ENCODE measurements at places on chromosomes 7 and 10.

DNA sequence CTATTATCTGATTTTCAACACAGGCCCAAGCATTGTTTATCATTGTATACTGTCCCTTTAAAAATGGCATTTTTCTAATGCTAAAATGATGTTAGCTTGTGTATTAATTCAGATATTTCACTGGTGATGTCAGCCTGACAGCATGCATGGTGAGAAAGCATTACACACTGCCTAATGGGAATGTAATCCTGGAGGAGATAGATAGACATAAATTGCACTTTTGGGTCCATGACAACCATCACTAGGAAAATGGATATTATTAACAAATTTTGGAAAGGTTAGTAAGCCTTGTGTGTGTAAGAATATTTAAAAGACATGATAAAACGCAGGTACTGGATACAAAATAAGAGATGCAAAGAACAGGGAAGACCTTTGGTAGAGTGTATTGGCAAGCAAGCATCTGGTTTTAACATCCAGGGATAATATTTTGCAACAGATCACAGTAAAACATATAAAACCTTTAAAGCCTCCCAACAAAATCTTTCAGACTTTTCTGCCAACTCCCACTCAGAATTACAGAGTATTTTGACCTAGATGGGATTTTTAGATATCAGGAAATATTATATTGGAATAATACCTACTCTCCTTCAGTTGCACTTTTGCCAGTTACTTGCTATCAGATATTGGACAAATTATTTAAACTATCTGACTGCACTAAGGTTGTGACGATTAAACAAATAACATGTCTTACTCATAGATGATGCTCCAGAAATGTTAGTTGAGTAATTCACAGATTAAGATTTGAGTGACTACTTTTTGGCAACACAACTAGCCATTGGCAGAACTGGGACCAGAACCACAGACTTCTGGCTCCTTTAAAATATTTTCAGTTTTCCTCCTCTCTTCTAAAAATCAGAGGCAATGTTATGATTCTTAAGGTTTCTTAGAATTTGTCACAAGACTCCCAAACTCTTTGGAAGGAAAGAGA, 291.6 kb upstream of the SEMA3C start:
- H3K4me3 ChIP-seq = no peak overlapping the region
- DNase-seq = no peak
- H3K27ac ChIP-seq = no peak overlapping the region
- no peaks in the 10 kb centered on the region for H3K36me3 ChIP-seq
- no peaks in the 10 kb centered on the region for H3K27me3 ChIP-seq

DNA sequence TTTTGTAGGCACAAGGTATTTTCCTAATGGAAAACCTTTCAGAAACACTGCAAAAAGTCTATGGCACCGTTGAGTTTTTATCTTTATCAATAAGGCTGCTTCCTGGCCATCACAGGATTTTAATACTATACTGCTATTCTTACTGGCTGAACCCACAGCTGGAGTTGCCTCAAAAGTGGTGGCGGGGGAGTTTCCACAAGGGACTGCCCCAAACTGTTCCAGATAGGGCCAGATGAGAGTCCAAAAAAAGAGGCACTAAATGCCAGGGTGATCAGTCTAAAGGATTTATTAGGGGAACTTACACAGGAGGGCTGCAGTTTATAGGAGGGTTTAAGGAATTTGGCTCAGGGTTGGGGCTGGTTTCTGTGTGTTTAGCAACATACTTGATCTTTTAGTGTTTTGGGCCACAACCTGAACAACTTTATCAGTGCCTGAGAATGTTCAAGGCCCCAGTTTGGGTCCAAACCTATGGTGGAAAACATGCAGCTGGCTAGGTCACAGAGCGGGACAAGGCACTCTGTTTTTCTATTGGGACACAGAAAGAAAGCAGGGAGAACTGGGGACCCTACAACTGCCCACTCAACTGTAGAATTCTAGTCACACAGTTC, 41.4 kb downstream of the STAM start:
- no peak overlapping the region for H3K4me3 ChIP-seq
- H3K36me3 ChIP-seq = peaks cover 20% of the 10 kb centered on the region
- peak overlapping the region; percentile 26 for H3K27ac ChIP-seq

- peak overlapping the region; percentile 42 for H3K27ac ChIP-seq
- H3K27me3 ChIP-seq = no peaks in the 10 kb centered on the region
- peaks cover 27% of the 10 kb centered on the region for H3K4me1 ChIP-seq
- peak; percentile 64 for DNase-seq
- peaks cover 2% of the 10 kb centered on the region for H3K36me3 ChIP-seq
Observed at GRCh38 chr7:51121931-51122425, 194.6 kb downstream of the COBL start.

DNA sequence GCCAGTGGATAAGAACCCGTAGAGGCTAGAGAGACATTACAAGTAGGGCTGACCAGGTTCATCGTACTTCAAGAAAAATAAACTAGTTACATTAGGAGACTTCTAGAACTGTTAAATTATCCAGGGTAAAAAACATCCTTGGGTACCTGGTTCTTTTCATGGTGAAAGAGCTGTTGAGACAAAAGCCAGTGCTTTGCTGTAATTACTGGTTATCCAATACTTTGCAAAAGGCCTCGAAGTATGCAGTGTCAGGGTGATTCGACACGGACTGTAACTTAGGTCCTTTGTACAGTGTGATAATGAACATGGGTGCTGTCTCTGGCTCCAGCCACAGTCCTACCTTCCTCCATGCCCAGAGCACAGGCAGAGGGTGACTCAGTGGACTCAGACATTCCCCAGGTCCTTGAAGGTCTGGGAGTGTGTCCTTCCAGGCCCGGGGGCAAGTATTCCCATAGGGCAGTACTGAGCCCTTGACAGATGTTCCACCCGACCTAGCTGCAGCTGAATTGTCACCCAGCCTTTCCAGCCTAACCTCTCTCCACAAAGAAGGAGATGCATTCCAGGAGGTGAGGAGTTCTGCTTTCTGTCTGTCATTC, 123.6 kb upstream of the TMEM72 start:
- no peaks in the 10 kb centered on the region for H3K4me1 ChIP-seq
- DNase-seq = no peak
- no peak overlapping the region for H3K4me3 ChIP-seq
- no peak overlapping the region for H3K27ac ChIP-seq

DNA sequence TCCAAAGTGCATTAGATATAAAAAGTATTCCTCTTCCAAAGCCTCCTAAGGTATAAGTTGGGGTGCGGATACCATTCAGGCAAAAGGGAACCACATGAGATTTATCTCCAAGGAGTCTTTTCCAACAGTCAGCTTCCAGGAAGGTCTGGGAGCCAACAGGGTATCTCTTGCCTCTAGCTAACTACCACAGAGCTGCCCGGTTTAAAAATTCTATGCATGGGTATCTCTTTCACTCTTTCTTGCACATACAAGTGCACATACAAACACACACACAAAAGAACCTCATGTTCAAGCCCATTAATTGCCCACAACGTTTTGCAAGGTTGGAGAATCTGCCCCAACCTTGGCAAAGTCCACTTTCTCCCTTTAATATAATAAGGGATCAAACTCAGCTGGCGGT, 80.7 kb downstream of the CDK6 start:
- H3K36me3 ChIP-seq = peaks cover 78% of the 10 kb centered on the region
- peak; percentile 52 for DNase-seq
- H3K4me3 ChIP-seq = no peak overlapping the region
- peaks cover 52% of the 10 kb centered on the region for H3K4me1 ChIP-seq
- no peaks in the 10 kb centered on the region for H3K27me3 ChIP-seq

DNA sequence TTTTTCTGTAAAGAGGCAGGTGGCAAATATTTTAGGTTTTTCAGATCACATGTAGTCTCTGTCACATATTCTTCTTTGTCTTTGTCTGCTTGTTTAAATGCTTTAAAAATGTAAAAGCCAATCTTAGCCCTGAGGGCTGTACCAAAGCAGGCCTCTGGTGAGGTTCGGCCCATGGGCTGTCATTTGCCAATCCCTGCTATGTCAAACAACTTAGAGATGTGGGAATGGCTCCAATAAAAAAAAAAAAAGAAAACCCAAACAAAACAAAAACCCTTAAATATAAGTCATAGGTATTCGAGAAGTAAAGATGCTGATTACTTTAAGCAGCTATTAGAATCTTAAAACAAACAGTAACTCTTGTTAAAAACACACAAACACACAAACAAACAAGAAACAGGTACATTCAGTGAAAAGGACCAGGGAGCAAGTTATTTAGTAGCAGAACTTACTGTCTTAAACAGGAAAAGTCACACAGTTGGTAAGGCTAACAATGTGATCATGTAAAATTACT, 61.4 kb upstream of the NAMPT start:
- no peaks in the 10 kb centered on the region for H3K27me3 ChIP-seq
- peak overlapping the region; percentile 99 for H3K27ac ChIP-seq
- H3K4me3 ChIP-seq = peak overlapping the region; percentile 72
- H3K4me1 ChIP-seq = peaks cover 48% of the 10 kb centered on the region
- H3K36me3 ChIP-seq = peaks cover 36% of the 10 kb centered on the region

- H3K4me3 ChIP-seq = no peak overlapping the region
- no peak overlapping the region for H3K27ac ChIP-seq
- no peaks in the 10 kb centered on the region for H3K4me1 ChIP-seq
- H3K27me3 ChIP-seq = no peaks in the 10 kb centered on the region
- no peak for DNase-seq
- no peaks in the 10 kb centered on the region for H3K36me3 ChIP-seq
Observed at GRCh38 chr7:91344911-91345310, 80.7 kb downstream of the FZD1 start.

GRCh38 chr7:41573015-41573414, 129.9 kb downstream of the INHBA start:
- no peaks in the 10 kb centered on the region for H3K4me1 ChIP-seq
- no peak overlapping the region for H3K4me3 ChIP-seq
- H3K27me3 ChIP-seq = no peaks in the 10 kb centered on the region
- no peaks in the 10 kb centered on the region for H3K36me3 ChIP-seq
- H3K27ac ChIP-seq = no peak overlapping the region

- peaks cover 14% of the 10 kb centered on the region for H3K36me3 ChIP-seq
- no peak overlapping the region for H3K4me3 ChIP-seq
- DNase-seq = no peak
- H3K27ac ChIP-seq = no peak overlapping the region
Observed at GRCh38 chr7:112770051-112770450, 20.1 kb downstream of the TMEM168 start.

GRCh38 chr10:36344240-36345174, 702.4 kb upstream of the FZD8 start:
- H3K4me3 ChIP-seq = no peak overlapping the region
- H3K4me1 ChIP-seq = no peaks in the 10 kb centered on the region
- H3K36me3 ChIP-seq = no peaks in the 10 kb centered on the region
- H3K27ac ChIP-seq = no peak overlapping the region
- no peaks in the 10 kb centered on the region for H3K27me3 ChIP-seq
- no peak for DNase-seq

GRCh38 chr10:22366771-22367170, 21.5 kb downstream of the SPAG6 start:
- peak overlapping the region; percentile 60 for H3K4me3 ChIP-seq
- peak overlapping the region; percentile 25 for H3K27ac ChIP-seq
- DNase-seq = no peak

GRCh38 chr10:8060704-8061121, 6.2 kb downstream of the GATA3 start:
- H3K4me3 ChIP-seq = peak overlapping the region; percentile 90
- peaks cover 75% of the 10 kb centered on the region for H3K4me1 ChIP-seq
- H3K27ac ChIP-seq = peak overlapping the region; percentile 93
- peaks cover 89% of the 10 kb centered on the region for H3K36me3 ChIP-seq
- DNase-seq = no peak

DNA sequence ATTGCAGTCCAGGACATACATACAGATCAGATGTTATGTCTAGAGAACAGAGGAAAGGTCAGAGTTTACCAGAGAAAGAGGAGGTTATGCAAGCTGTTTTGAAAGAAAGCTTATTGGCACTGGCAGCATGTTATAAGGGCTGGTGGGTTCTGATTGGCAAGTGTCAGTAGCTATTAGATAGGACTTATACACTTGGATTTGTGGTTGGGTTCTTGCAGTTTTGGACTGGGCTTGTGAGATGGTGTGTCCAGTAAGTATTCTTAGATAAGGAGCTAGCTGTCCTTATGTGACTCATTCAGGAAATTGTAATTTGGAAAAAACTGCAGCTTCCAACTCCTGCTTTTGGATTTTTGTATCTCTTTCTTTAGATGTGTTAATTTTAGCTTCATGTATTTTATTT, 130.7 kb upstream of the NAMPT start:
- H3K36me3 ChIP-seq = peaks cover 5% of the 10 kb centered on the region
- H3K27ac ChIP-seq = no peak overlapping the region
- H3K4me3 ChIP-seq = no peak overlapping the region
- H3K27me3 ChIP-seq = peaks cover 5% of the 10 kb centered on the region
- peaks cover 31% of the 10 kb centered on the region for H3K4me1 ChIP-seq

- no peak for DNase-seq
- peaks cover 2% of the 10 kb centered on the region for H3K4me1 ChIP-seq
- no peak overlapping the region for H3K27ac ChIP-seq
- peaks cover 54% of the 10 kb centered on the region for H3K27me3 ChIP-seq
Observed at GRCh38 chr10:89171263-89171872, 35.7 kb downstream of the CH25H start.

GRCh38 chr7:91564541-91564940, 300.3 kb downstream of the FZD1 start:
- H3K4me3 ChIP-seq = no peak overlapping the region
- H3K4me1 ChIP-seq = peaks cover 2% of the 10 kb centered on the region
- H3K27ac ChIP-seq = no peak overlapping the region
- H3K27me3 ChIP-seq = no peaks in the 10 kb centered on the region

- H3K27ac ChIP-seq = peak overlapping the region; percentile 17
- peak; percentile 86 for DNase-seq
- H3K4me1 ChIP-seq = peaks cover 56% of the 10 kb centered on the region
- peaks cover 12% of the 10 kb centered on the region for H3K36me3 ChIP-seq
- H3K27me3 ChIP-seq = no peaks in the 10 kb centered on the region
- H3K4me3 ChIP-seq = peak overlapping the region; percentile 38
Observed at GRCh38 chr10:50512743-50513416, 110.9 kb downstream of the SGMS1 start.

GRCh38 chr7:77427996-77428603, 12.0 kb upstream of the GSAP start:
- peak; percentile 75 for DNase-seq
- peak overlapping the region; percentile 59 for H3K4me3 ChIP-seq
- H3K27me3 ChIP-seq = peaks cover 6% of the 10 kb centered on the region
- peaks cover 40% of the 10 kb centered on the region for H3K4me1 ChIP-seq
- no peaks in the 10 kb centered on the region for H3K36me3 ChIP-seq
- peak overlapping the region; percentile 79 for H3K27ac ChIP-seq

- H3K4me1 ChIP-seq = no peaks in the 10 kb centered on the region
- H3K4me3 ChIP-seq = no peak overlapping the region
- no peaks in the 10 kb centered on the region for H3K27me3 ChIP-seq
- no peaks in the 10 kb centered on the region for H3K36me3 ChIP-seq
- no peak for DNase-seq
- H3K27ac ChIP-seq = no peak overlapping the region
Observed at GRCh38 chr7:15853832-15854470, 167.5 kb upstream of the MEOX2 start.

- peaks cover 98% of the 10 kb centered on the region for H3K36me3 ChIP-seq
- H3K4me1 ChIP-seq = peaks cover 88% of the 10 kb centered on the region
- peak overlapping the region; percentile 62 for H3K4me3 ChIP-seq
- no peak for DNase-seq
- H3K27me3 ChIP-seq = no peaks in the 10 kb centered on the region
- no peak overlapping the region for H3K27ac ChIP-seq
Observed at GRCh38 chr10:62057359-62057758, 155.9 kb downstream of the ARID5B start.

- no peaks in the 10 kb centered on the region for H3K4me1 ChIP-seq
- DNase-seq = no peak
- no peak overlapping the region for H3K27ac ChIP-seq
- H3K4me3 ChIP-seq = no peak overlapping the region
- no peaks in the 10 kb centered on the region for H3K36me3 ChIP-seq
Observed at GRCh38 chr7:80748363-80749042, 110.1 kb downstream of the CD36 start.
